Tracheal epithelial cell (primary cell): ENCODE measurements at places on chromosomes 7 and 10. TPM values are rescaled to one million over a fixed set of nuclear protein-coding genes. Genes with fewer than 3 reads are reported as not detected.

SLC25A28 gene
- total RNA-seq: 12.4 and 13.5 TPM in 2 replicates

ANKRD61 gene
- 0.21 and 0.48 TPM in 2 replicates for total RNA-seq

DYNC1I1 gene
- 0.21 and 0.24 TPM in 2 replicates for total RNA-seq

GSDME gene
- total RNA-seq: 51.8 and 54.0 TPM in 2 replicates

NPC1L1 gene
- under 0.01 TPM in 1 of 2 replicates, not detected in the other for total RNA-seq

CNPY1 gene
- not detected in 2 replicates for total RNA-seq

KAZALD1 gene
- total RNA-seq: 0.64 and 1.2 TPM in 2 replicates
